ENCODE measurements at places on chromosomes 4 and X. TPM values are rescaled to one million over a fixed set of nuclear protein-coding genes. Genes with fewer than 3 reads are reported as not detected.
A peak's percentile ranks its signal among the peaks of the same experiment; 100 is the strongest.

DNA sequence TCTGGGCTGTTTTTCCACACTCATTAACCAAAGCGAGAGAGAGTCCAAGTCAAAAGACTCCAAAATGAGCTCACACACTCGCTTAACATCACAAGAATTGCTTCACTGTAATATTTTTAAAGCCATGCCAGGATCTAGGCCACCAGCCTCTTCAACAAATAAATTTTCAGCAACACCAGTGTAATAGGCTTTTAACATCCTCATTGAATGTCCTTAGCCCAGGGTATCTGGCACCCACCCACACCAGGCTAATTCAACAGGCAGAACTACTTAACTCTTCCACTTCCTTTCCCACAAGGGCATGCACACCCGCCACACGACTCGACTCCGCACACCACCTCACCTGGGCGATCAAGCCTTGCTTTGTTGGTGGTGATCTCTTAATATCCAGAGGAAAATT, 34.2 kb downstream of the FAT1 start:
- H3K4me1 ChIP-seq = peaks cover 53% of the 10 kb centered on the region
- H3K4me3 ChIP-seq = no peak overlapping the region
- peak; percentile 41 for DNase-seq
- peak overlapping the region; percentile 41 for H3K27ac ChIP-seq
- no peaks in the 10 kb centered on the region for H3K36me3 ChIP-seq

- no peak overlapping the region for H3K4me3 ChIP-seq
- no peaks in the 10 kb centered on the region for H3K4me1 ChIP-seq
- H3K27ac ChIP-seq = no peak overlapping the region
- H3K27me3 ChIP-seq = no peaks in the 10 kb centered on the region
- H3K36me3 ChIP-seq = no peaks in the 10 kb centered on the region
These were observed 17.6 kb downstream of the TBL1X start for GRCh38 chrX:9482408-9482807.

- H3K27ac ChIP-seq = no peak overlapping the region
- DNase-seq = no peak
- no peaks in the 10 kb centered on the region for H3K27me3 ChIP-seq
- H3K4me3 ChIP-seq = no peak overlapping the region
These were observed 25.2 kb downstream of the NYX start for GRCh38 chrX:41472231-41472815.

DNA sequence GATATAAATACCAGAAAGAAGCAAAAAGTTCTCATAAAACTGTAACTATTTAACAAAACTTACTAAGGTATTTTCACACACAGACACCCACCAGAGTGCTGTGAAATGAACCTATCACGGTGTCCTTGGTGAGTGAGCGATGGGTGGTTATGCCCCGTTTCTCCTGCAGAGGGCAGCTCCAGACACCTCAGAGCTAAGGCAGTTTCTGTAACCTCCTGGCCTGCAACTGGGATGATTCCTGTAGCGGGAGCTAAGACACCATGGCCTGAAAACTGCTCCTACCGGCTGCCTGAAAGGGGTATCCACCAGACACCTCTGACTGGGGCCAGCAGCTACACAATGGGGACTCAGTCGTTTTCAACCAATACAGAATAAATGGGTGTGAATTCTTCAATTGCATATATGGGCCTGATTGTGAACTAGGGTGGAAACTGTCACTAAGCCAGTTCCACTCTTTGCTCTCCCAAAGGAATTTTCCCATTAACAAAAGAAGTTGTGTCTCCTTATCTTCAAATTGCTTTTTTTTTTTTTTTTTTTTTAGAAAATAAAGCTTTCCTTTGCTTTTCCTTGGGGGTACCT, 2375.8 kb upstream of the TENM3 start:
- H3K27ac ChIP-seq = no peak overlapping the region
- H3K27me3 ChIP-seq = no peaks in the 10 kb centered on the region
- no peak overlapping the region for H3K4me3 ChIP-seq
- H3K36me3 ChIP-seq = no peaks in the 10 kb centered on the region
- no peak for DNase-seq
- H3K4me1 ChIP-seq = no peaks in the 10 kb centered on the region

CDKL2 gene
- 1.1 TPM for total RNA-seq

TRIM60 gene
- total RNA-seq = not detected

Data from heart left ventricle (tissue), 16 donors.